Erythroblast (primary cell): ENCODE measurements at places on chromosomes 5 and 9.

DNA sequence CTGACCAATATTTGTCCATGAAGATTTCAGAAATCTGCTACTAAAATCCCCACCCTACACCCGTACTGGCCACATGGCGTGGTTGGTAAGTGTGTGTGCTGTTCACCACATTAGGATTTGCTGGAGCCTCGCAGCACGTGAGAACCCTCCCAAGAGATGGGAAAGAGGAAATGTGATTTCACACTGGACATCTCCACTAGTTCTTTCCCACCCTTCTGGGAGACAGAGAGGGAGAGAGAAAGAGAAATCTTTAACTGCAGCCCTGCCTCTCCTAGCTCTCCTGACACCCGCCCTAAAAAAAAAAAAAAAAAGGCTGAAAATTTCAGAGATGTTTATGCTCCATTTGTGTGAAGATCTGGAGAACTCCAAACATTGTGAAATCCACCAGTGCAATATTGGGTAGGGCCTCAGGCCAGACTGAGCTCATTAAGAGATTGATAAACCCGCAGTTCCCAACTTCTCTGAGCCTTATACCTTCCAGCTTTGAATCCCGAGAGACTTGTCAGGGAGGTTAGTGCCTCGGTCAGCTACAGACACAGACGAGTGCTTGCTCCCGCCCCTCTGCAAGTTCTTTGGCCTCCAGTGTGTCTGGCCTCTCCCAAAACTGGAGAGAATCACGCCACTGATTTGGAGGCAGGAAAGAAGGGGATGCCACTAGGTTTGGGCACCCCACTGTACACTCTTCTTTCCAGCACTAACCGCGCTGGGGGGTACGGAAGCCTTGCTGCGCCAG, 1.9 kb downstream of the SPRY4 start:
- DNase-seq: no peak

DNA sequence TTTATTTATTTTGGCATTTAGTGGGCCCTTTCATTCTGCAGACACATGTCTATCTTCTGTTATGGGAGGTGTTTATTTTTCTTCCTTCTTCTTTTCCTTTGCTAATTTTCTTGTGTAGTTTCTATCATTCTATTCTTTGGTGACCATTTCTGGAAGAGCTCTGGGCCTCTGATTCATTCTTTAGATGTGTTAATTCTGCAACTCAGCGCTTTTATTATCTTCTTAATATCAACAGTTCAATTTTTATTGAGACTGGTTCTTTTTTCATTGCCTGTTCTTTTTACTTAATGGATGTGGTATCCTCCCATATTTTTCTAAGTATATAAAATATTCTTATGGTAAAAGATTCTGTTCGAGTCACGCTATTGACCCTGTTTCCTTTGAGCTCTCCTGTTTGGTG, 112.0 kb downstream of the HSPA4 start:
- DNase-seq: no peak

- no peak for DNase-seq
Observed at GRCh38 chr5:140293091-140293848, 9.6 kb downstream of the PFDN1 start.

- no peak for DNase-seq
Observed at GRCh38 chr9:127801955-127802575, 617 bp upstream of the FPGS start.

DNA sequence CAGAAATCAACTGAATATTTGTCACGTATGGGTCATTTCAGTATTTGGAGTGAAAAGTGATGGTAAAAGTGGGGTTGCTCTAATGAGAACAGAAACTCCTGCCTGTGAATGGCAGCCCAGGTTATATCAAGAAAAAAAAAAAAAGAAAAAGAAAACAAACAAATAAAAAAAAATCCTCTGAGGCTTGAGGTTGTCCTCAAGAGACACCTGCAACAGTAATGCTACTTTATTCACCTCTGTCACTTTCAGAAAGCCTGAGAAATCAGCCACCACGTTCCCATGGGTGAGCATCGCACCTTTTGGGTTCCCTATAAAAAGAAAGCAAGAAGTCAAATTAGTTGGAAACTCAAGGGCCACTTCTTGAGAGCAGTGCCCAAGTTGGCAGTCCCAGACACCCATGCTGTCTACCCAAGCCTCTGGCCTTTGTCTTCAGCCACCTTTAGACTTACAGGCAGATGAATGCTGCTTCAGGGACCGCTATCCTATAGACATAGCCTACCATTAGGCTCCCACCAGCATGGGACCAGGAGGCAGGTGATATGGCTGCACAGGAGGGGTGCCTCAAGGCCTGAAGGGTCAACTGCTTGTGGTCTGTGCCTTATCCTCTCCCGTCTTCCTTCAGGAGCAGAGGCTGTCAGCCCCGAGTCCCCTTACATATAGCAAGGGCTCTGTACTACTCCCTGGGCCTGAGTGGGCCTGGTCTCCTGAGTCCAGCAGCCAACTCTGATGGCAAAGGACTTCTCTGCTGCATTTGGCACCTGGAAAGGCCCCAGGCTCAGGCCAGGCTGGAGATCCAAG, 31.1 kb upstream of the MEIKIN start:
- no peak for DNase-seq

GRCh38 chr5:59519338-59519737, 374.2 kb downstream of the PDE4D start:
- no peak for DNase-seq

GRCh38 chr9:128249908-128250838, 25.6 kb downstream of the GOLGA2 start:
- peak; percentile 97 for DNase-seq

DNA sequence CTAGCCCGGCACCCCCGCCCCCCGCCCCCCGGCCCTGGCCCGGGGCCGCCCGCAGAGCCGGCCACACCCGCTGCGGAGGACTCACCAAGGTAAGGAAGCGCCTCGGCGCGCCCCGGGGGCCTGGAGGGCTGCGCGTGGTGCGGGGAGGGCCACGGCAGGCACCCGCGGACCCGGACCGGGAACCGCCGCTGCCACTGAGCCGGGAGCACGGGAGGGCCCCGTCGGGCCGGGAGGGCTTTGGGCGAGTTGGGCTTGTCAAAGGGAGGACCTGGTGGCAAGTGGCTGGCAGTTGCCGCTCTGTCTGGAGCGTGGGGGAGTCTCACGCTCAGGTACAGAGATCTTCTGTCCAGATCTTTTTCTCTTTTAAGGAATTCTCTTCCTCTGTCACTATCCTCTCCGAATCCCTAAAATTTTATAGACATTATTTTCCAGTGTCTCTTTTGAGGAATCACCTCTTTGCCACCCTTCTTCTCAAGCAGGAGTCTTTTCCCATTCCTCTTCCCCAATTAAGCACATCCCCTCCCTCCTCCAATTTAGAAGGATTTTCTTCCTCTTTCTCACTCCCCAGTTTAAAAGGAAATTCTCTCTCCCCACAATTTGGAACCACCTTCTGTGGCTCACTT, 11.3 kb upstream of the LHX2 start:
- DNase-seq: no peak

DNA sequence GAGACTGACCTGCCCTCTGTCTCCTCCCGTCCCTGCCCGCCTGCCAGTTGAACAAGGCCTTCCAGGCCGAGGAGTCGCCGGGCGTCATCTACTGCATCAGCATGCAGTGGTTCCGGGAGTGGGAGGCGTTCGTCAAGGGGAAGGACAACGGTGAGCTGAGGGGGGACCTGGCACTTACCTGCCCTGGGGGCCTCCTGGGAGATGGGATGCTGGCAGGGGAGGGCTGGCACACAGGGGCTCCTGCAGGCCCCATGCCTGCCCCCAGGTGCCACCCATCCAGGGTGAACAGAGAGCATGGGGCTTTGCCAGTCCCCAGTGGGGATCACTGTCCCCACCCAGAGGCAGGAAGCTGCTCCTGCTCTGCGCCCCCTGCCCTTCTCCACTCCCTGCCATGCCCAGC, 43.0 kb downstream of the USP20 start:
- DNase-seq: no peak

DNA sequence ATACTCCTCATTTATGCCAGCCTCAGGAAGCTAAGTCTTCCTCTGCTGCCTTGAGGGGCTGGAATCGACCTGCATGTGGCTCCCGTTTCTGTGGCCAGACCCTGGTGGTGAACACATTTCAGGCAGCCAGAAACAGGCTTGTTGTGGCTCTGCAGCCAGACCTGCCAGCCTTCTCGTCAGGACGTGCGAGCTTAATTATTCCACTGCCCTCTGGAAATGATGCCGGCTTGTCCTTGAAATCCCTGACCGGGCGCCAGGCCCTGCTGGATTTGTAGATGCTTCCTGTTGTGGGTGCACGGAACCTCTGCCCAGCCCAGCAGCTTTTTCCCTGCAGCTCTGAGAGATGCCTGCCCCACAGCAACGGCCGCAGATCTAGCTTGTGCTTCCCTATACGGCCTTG, 41.6 kb downstream of the PDZD2 start:
- no peak for DNase-seq

GRCh38 chr9:82489201-82489821, 500.7 kb downstream of the SPATA31D1 start:
- DNase-seq: no peak

DNA sequence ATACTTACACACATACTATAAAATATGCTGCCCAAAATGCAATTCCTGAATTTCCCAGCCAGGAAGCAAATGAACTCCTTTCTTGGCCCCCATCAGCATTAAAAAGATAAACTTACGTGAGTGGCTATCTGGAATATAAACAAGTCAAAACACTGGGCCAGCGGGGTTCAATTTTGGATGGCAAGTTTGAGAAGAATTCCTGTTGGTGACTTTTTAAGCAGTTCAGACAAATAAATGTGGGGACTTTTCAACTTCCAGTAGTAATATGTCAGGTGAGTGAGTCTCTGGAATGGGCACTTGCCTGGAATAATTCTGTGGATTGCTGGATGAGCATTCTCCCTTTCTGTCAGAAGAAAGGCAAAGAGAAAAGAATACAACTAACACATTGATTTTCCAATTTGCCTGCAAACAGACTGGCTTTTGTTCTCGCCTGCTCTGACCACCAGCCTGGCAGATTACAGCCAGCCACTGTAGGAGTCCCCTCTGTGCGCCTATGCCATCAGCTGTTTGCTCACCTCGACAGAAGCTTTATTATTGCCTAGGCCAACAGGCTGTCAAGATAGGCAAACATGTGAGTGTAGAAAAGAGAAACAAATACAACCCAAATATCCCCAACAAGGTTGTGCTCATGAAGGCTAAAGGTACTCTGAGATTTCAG, 78.6 kb downstream of the MRPS27 start:
- no peak for DNase-seq

- no peak for DNase-seq
Observed at GRCh38 chr5:145942201-145942600, 5.8 kb downstream of the SH3RF2 start.

DNA sequence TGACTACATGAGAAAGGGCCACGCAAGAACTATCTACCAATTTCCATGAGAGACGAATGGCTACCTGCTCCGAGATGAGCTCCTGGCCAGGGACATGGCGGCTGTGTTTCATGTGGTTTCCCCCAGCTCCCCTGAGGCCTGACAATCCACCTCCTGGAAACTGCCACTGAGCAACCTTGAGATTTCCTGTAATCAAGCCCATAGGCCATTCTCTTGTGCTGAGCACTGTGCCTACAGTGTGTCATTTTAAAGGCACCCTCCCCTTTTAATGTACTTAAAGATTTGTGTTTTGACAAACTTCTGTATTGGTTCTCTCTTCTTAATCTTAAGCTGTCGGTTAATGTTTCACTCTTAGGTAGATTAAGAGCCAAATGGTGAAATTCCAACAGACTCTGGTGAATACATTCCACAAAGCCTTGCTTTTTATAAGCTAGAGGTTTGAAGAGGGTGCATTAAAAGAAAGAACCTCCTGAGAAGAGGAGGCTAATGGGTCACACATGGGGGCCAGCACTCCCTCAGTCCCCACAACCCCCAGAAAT, 72.3 kb downstream of the SECISBP2 start:
- DNase-seq: no peak

DNA sequence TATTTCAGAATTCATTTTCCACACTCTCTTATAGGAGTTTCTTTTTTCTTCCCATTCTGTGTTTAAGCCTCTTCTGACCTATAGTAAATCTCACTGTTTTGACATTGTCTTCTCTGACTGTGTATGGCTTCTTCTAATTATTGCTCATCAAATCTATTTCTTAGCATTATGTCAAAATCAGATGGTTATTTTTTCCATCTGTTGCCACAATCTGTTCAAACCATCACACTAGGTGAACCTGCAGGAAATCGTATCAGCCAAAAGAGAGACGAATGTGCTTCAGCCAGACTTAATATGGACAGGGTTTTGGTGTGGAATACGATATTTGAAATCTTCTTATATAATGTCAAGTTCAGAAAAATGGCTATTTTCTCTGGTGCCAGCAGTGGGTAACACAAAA, 15.9 kb upstream of the SEMA4D start:
- DNase-seq: no peak

GRCh38 chr5:78562714-78563330, 85.8 kb downstream of the LHFPL2 start:
- DNase-seq: no peak

DNA sequence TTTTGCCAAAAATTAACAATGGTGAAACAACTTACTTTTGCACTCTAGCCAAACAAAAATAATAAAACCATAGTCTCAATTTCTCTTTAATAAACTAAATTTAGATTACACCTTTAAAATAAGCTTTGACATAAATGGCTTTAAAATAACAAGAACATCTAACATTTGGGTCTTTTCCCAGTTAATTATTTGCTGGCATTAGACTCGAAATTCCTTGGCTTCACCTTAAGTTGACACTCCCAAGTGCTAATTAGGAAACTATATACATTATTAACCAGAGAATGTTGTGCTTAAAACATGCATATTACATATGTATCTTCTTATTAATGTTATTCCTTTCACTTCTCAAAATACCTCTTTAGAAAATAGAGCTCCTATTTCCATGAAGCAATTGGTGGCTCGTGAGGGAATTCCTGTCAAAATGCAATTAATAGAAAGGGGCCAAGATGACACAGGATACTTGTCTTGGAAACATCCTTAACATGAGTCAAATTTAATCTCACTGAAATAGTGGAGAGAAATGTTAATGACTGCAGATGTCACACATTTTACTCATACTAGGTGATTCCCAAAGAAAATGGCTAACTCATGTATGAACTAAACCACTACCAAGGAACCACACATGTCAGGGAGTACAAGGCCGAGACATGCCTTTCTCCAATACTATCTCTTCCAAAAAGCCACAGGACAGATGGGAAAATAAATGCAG, 932.9 kb upstream of the DMAC1 start:
- no peak for DNase-seq

DNA sequence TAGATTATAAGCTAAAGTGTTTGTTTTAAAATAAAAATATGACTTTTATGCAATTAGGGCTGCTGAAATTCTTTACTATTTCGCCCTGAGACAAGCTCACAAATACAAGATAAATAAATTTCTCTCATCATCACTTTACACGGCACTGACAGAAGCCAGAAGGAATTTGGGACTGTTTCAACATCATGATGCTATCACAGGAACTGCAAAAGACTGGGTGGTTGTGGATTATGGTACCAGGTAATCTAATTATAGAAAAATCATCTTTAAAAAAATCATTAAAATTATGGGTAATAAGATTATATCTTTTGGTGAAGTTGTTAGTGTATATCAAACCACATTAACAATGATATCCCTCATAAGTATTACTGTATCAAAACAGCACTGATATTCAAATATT, 95.0 kb downstream of the MAN2A1 start:
- no peak for DNase-seq

- no peak for DNase-seq
Observed at GRCh38 chr9:3480353-3480655, 45.5 kb downstream of the RFX3 start.

- no peak for DNase-seq
Observed at GRCh38 chr5:92917044-92917443, 664.0 kb downstream of the NR2F1-AS1 start.

GRCh38 chr5:11302663-11303062, 541.6 kb upstream of the DAP start:
- no peak for DNase-seq
